ENCODE measurements at places on chromosomes 11 and 22.

GRCh38 chr22:30015846-30016245 is 64.4 kb upstream of the HORMAD2 start:
- no peak overlapping the region for H3K27ac ChIP-seq
- no peak for DNase-seq
- no peak overlapping the region for H3K4me3 ChIP-seq
- no peaks in the 10 kb centered on the region for H3K36me3 ChIP-seq
- no peaks in the 10 kb centered on the region for H3K27me3 ChIP-seq

DNA sequence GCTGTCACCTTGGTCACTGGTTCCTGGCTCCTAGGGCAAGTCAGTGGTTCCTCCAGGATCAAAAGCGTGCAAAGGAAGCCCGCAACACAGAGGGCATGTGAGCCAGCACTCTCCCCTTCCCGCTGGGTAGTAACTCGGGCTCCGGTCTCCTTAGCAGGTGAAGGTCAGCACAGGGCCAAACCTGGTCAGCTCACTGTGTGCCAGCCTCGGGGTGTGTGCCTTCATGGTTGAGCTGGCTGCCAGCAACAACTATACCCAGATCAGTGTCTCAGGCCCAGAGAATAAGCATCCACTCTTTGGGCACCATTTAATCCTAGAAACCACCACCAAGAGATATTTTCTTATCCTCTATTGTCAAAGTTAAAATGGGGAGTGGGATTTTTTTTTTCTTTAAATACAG is 16.1 kb upstream of the CCDC86 start:
- H3K27me3 ChIP-seq = no peaks in the 10 kb centered on the region
- H3K4me3 ChIP-seq = no peak overlapping the region
- DNase-seq = no peak
- H3K4me1 ChIP-seq = no peaks in the 10 kb centered on the region
- H3K27ac ChIP-seq = no peak overlapping the region

DNA sequence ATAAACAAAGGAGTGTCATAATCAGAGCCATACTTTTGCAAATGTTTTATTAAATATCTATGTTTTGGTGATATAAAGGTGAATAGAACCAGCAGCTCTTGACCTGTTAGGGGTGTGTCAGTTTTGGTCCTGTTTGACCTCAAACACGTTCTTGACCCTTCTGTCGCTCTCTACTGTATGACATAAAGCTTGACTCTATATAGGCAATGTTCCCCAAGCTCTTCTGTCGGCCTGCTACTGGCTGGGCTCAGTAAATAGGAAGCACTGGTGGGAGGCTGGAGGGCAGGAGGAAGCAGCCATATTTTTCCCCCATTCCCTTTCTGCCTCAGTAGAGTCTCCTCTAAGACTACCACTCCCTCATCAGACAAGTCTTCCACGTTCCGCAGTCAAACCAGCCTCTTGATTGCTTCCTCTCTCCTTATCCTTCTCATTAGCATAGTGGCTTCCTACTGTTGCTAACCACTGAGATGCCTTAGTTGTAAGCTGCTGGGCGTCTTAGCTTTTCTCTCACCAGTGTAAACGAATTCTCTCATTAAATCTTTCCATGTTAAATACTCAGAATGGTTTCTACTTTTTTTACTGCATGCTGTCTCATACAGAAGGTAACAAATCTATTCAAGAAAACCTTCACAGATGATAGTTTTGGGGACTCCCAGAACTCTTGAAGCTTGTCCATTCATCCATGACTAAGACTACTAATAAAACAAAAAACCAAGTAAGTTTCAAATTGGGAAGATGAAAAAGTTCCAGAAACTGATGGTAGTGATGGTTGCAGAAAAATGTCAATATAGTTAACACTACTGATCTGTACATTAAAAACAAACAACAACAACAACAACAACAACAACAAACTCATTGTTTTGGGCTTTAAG is 3.3 kb downstream of the NPAT start:
- H3K27me3 ChIP-seq = no peaks in the 10 kb centered on the region
- H3K4me1 ChIP-seq = peaks cover 12% of the 10 kb centered on the region
- no peaks in the 10 kb centered on the region for H3K36me3 ChIP-seq
- no peak overlapping the region for H3K4me3 ChIP-seq
- H3K27ac ChIP-seq = no peak overlapping the region

- H3K27me3 ChIP-seq = no peaks in the 10 kb centered on the region
- peaks cover 13% of the 10 kb centered on the region for H3K4me1 ChIP-seq
- DNase-seq = peak; percentile 35
- H3K27ac ChIP-seq = peak overlapping the region; percentile 53
- no peaks in the 10 kb centered on the region for H3K36me3 ChIP-seq
- peak overlapping the region; percentile 79 for H3K4me3 ChIP-seq
Observed at GRCh38 chr11:47552056-47552565, 821 bp downstream of the CELF1 start.

DNA sequence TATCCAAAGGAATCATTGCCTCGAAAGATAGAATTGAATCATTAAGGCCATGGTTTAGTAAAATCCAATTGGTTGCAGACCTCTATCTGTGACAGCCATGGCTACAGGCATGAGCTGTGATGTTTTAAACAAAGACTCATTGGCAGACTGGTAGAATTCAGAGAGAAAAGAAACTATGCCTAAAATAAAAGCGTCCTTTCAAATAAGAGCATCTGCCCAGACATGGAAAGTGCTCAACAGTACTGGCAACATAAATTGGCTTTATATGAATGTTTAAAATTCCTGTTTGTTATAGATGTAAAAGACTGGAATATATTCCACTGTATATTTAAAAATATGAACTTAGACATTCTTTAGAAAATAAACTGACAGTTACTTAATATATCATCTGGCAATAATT is 2034.2 kb downstream of the LRRC4C start:
- no peak overlapping the region for H3K4me3 ChIP-seq
- no peaks in the 10 kb centered on the region for H3K27me3 ChIP-seq
- H3K4me1 ChIP-seq = no peaks in the 10 kb centered on the region
- no peak for DNase-seq

DNA sequence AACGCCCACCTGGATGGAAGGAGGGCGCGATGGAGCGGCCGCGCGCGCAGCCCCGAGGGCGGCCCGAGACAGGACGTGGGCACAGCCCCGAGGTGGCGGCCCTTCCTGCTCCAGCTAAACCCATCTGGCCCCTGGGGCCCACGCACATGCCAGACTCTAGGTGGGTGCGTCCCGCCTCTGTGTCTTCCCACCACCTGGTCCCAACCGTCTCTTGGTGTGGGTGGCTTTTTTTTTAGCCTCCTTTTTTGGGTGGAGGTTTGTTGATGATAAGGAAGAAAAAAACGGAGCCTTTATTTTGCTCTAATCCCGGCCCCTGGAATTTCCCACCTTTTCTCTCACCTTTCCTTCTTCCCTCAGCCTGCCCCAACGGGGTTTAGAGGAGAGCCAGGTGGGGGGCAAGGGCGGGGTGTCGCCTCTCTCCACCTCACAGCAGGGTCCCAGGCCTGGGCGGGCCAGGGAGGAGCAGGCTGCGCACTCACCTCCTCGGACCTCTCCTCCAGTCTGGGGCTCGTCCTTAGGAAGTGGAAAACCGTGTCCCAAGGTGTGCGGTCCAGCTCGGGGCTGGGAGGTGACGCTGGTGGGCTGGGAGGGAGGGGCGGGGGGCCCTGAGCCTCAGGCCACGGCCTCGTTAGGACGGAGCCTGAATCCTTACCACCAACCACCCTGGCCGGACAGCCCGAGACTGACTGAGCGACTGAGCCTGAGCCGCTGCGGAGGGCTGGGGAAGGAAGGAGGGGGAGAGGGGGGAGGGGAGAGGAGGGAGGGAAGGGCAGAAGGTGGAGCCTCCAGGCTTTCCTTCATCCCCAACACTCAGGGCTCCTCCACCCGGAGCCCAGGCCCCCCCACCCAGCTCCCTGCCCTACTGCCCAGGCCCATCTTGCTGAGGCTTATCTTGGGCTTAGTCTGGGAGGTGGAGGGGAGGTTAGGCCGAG is at the start of gene SOX10:
Gene SOX10 (minus strand): TSS at position 696 of the 932 bp plus-strand sequence. CDS start 771 bp downstream, outside the sequence.
- H3K4me3 ChIP-seq = no peak within 1 kb of the TSS
- H3K27me3 ChIP-seq = no peaks in the 10 kb centered on the region
- no peak within 1 kb of the TSS for H3K27ac ChIP-seq
- no peaks in the 10 kb centered on the region for H3K36me3 ChIP-seq
- no peaks in the 10 kb centered on the region for H3K4me1 ChIP-seq
- DNase-seq = no peak

DNA sequence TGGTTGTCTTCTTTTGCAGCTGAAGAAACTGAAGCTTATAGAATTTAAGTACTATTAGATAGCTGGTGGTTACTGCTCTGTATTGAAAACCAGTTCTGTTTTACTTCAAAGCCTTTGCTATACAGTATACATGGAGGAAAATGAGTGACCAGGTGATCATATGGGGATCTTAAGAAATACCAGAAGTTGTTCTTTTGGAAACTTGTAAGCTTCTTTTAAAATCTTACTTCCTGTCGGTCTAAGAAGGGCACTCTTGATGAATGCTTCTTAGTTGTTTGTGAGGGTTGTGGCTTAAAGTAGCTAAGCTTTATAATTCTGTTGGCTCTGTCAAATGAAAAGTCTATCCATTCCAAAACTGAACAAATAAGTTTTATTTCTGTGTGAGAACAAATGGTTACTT is 55.2 kb downstream of the PDE3B start:
- DNase-seq = no peak
- no peaks in the 10 kb centered on the region for H3K27me3 ChIP-seq
- H3K4me3 ChIP-seq = no peak overlapping the region
- H3K36me3 ChIP-seq = no peaks in the 10 kb centered on the region
- H3K4me1 ChIP-seq = peaks cover 6% of the 10 kb centered on the region
- no peak overlapping the region for H3K27ac ChIP-seq

DNA sequence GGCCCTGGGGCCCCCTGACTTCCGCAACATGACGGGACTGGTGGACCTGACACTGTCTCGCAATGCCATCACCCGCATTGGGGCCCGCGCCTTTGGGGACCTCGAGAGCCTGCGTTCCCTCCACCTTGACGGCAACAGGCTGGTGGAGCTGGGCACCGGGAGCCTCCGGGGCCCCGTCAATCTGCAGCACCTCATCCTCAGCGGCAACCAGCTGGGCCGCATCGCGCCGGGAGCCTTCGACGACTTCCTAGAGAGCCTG is 992 bp downstream of the LRFN4 start:
- no peaks in the 10 kb centered on the region for H3K4me1 ChIP-seq
- no peak overlapping the region for H3K27ac ChIP-seq
- H3K27me3 ChIP-seq = no peaks in the 10 kb centered on the region

DNA sequence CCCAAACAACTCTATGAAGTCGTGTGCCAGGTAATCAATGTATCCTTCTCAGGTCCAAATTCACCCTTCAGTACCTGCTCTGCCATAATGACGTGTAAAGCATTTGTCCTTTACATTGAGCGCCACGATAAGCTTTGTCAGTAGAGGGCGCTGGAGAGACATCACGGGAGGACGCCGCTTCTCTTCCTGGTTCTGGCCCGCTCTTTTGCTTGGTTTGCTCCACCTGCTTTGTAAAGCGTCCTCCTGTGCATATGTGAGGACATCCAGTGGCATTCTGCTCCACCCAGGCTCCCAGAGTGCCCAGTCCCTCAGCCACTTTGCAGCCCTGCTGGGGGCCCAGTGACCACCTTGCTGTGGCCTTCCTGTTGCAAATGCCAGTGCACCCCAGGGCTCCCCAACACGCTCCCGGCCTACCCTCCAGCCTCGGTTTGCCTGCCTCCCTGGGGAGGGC is 61.1 kb downstream of the WT1 start:
- peak; percentile 75 for DNase-seq
- H3K4me3 ChIP-seq = no peak overlapping the region
- no peak overlapping the region for H3K27ac ChIP-seq
- no peaks in the 10 kb centered on the region for H3K27me3 ChIP-seq

DNA sequence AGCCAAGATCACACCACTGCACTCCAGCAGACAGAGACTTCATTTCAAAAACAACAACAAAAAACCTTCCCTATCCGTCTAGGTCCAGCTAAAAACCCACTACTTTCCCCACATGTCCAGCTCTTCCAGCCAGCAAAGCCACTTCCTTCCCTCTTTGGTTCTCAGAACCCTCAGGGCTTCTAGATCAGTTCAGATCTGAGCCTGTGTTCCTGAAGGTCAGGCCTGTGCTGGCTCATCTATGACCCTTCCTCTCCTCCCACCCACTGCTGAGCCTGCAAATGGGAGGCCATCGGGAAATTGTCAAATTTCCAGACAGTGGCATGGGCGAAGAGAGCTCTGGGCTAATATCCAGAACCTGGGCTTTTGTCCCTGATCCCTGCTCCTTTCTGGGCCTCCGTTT is 37.8 kb downstream of the SLCO2B1 start:
- H3K27me3 ChIP-seq = no peaks in the 10 kb centered on the region
- H3K4me1 ChIP-seq = no peaks in the 10 kb centered on the region
- no peak overlapping the region for H3K27ac ChIP-seq
- H3K36me3 ChIP-seq = no peaks in the 10 kb centered on the region
- DNase-seq = no peak

DNA sequence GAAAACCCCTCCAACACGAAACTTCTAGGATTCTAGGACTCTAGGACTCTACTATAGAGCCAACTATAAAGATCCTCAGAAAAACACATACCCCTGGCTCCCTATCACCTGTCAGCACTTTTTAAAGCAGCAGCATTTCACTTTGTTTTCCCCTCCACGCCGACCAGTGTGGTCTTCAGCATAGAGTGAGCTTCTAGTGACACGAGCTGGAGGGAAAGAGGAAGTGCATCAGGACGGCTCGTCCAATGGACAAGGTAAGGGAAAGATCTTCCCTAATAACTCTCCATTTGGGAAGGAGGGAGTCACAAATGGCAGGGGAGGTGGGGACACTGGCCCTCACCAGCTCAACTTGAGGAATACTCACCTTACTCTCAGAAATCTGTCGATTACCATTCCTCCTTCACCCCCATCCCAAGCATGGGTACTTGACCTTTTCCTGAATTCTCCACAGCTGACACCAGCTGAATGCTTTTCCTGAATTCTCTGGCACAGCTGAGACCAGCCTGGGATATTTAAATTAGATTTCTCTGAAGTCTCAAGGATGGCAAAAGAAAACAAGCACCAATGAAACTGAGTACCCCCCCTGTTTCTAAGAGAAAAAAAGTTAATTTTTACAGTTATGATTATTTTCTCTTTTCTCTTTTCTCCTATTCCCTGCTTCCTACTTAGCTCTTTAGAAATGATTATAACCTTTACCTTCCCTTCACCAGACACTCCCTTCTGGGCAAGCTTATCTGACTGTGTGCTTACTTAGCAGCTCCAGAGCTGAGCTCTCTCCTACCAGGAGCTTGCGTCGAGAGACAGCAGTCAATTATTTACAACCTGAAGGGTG is 33.3 kb upstream of the NNMT start:
- H3K4me1 ChIP-seq = no peaks in the 10 kb centered on the region
- DNase-seq = peak; percentile 27
- H3K36me3 ChIP-seq = no peaks in the 10 kb centered on the region
- no peaks in the 10 kb centered on the region for H3K27me3 ChIP-seq
- H3K4me3 ChIP-seq = no peak overlapping the region
